CD4-positive, alpha-beta T cell treated with Interleukin-6 for 4 hours (primary cell): ENCODE measurements at places on chromosomes 3 and 15.

DNA sequence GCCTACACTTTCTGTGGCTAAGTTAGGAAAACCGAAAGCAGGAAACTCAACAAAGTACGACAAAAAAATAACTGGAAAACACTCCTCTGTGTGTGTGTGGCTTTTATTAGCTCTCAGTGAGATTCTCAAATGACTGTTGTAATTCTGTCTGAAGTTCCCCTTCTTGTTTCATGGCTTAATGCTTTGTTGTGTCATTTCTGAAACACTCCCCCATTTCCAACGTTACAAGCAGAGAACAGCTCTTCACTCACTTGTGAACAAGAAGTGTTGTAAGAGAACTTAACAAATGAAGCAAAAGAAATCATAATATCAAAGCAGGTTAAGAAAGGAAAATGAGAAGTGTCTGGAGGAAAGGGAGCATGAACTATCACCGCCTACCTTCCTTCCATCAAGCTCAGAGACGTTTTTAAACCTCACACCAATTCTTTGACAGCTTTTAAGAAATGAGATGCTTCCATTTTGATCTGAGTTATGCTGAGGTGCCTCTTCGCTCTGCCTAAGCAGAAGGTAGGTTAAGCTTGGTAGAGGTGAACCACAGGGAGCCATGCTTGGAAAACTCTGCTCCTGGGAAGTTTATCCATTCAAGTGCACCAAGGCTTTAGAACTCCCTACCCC is 12.4 kb upstream of the SEC62 start:
- DNase-seq: no peak

DNA sequence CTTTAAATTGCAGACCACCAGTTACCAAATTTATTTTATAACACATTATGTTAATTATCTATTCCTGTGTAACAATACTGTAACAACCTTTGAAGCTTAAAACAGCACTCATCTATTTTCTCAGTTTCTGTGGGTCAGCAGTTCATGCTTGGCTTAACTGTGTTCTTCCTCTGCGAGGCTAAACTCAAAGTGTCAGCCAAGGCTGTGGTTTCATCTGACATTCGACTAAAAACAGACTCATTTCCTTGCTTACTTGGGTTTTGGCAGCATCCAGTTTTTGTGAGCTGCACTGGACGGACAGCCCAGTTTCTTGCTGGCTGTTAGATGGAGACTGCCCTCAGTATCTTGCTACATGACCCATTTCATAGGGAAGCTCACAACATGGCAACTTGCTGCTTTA is 247.3 kb upstream of the KCNH8 start:
- no peak for DNase-seq

GRCh38 chr15:45026651-45027190 is 3.7 kb downstream of the SORD start:
- DNase-seq: no peak

GRCh38 chr15:85658816-85659215 is 135.9 kb downstream of the KLHL25 start:
- DNase-seq: no peak

GRCh38 chr15:51634591-51635198 is 12.1 kb upstream of the DMXL2 start:
- no peak for DNase-seq

GRCh38 chr15:82992436-82992998 is 6.5 kb downstream of the RAMAC start:
- no peak for DNase-seq

DNA sequence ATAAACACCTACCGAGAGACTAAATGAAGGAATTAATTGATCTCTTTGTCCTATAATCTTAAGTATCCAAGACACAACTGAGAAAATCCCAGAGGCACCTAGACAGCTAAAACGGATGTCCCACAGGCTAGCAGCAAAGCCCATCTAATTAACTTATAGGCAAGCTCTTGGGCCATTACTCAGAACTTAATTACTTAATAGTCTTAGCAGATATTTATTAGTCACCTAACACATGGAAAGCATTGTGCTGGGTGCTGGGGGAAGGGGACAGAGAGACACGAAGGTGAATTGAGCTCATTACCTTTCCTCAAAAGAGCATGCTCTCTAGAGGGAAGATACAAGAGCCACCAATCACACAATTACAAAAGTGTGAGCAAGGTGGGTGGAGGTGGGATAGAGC is 189.8 kb upstream of the PROK2 start:
- DNase-seq: no peak

DNA sequence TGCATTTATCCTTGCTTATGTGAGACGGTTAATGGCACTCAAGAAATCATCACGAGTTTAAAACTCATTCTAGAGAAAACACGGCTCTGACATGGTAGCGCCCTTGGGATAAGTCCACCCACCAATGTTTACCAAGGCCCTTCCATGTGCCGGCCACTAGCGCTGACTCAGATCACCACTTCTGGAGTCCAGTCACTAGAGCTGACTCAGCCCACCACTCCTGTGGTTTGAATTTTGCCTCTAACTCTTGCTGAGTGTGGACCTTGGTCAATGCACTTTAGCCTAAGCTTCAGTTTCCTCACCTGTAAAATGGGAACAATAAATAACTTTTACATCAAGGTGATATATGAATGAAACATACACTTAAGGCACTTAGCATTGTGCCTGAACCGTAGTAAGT is 358.4 kb upstream of the PROK2 start:
- DNase-seq: no peak

DNA sequence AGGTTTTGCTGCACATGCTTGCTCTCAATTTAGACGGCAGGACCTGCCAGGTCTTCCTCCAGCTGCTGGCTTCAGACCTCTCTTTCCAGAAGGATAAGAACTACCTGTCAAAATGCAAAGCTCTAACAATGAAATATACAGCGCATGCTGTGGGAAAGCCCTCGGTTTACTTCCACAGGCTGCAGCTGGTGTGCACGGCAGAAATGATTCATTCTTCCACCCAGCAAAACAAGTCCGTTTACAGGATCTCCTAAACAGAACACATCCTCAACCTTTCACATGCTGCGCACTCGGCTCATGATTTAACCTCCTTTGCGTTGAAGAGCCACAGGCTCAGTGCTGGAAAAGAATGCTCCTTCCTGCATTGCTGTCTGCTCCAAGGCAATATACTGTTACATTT is 92.4 kb upstream of the WNT5A start:
- DNase-seq: no peak

GRCh38 chr15:76235186-76235826 is 76.0 kb downstream of the ETFA start:
- DNase-seq: no peak

GRCh38 chr15:19992428-19992827 is 549.2 kb downstream of the GOLGA6L6 start:
- DNase-seq: no peak

GRCh38 chr15:38349251-38349650 is 96.6 kb downstream of the SPRED1 start:
- no peak for DNase-seq

DNA sequence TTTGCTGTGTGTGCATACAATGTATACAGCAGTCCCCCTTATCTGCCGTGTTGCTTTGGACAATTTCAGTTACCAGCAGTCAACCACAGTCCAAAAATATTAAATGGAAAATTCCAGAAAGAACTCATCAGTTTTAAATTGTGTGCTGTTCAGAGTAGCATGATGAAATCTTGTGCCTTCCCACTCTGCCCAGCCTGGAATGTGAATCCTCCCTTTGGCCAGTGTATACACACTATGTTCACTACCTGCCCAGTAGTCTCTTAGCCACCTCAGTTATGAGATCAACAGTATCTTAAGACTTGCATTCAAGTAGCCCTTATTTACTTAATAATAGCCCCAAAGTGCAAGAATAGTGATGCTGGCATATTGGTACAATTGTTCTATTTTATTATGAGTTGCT is 133.6 kb upstream of the ABHD17C start:
- DNase-seq: no peak

DNA sequence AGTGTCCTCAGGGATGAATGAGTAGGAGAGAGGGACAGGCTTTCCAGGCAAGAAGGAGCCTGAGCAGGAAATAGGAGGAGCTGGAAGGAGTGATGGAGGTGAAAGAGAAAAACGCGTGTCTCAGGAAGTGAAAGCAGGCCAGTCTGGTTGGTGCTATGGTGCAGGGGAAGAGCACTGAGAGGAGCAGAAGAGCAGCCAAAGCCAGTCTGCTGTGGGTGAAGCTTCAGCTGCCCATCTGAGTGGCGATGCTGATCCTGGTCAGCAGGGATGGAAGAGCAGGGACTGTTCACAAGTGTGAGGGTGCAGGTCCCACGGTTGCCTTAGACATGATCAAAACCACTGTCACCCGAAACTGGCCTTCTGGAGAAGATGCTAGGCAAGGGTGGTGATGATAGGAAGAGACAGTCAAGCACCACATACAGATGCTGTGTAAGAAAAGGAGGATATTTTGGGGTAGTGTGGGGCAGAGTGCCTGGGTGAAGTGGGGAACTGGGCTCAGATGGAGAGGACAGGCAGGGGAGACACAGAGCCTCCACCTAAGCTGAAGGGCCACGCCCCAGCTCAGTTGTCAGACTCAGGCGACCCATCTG is 5.5 kb upstream of the KY start:
- DNase-seq: no peak

DNA sequence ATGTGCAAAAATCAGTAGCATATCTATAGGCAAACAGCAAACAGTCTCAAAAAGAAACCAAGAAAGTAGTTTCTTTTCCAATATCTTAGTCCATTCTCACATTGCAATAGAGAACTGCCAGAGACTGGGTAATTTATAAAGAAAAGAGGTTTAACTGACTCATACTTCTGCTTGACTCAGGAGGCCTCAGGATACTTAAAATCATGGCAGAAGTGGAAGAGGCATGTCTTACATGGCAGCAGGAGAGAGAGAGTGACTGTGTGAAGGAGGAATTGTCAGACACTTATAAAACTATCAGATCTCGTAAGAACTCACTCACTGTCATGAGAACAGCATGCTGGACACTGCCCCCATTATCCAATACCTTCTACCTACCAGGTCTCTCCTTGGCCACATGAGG is 327.9 kb upstream of the EPHA3 start:
- DNase-seq: no peak

GRCh38 chr15:38231436-38231835 is 21.2 kb upstream of the SPRED1 start:
- DNase-seq: no peak

- no peak for DNase-seq
Observed at GRCh38 chr15:66706840-66707239, 4.8 kb downstream of the SMAD6 start.

GRCh38 chr3:53254509-53255422 is 1.1 kb downstream of the TKT start:
- DNase-seq: peak; percentile 65

- no peak for DNase-seq
Observed at GRCh38 chr3:74523811-74524210, 90.6 kb downstream of the CNTN3 start.

DNA sequence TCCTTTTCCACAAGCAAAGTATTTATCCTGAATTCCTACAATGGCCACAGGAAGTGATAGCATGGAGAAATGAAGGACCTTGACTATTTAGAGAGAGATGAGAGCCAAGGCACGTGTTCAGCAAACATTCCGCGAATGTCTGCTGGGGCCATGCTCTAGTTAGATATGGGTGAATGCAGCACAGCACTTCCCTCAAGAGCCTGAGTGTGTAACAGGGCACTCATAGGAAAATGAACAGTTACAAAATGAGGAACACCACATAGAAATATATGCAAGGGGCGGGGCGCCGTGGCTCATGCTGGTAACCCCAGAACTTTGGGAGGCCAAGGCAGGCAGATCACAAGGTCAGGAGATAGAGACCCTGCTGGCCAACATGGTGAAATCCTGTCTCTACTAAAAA is 406.9 kb downstream of the NR2F2 start:
- DNase-seq: no peak

DNA sequence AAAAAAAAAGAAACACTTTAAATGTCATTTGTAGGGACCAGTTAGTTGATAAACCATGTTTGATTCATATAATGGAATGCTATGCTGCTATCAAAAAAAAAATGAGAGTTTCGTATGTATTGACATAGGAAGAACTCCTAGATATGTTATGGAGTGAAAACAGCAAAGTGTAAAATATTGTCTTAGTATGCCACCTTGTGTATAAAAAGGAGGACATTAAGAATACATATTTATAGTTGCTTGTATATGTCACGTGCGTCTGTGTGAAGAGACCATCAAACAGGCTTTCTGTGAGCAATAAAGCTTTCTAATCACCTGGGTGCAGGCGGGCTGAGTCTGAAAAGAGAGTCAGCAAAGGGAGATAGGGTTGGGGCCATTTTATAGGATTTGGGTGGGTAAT is 39.5 kb downstream of the KBTBD8 start:
- no peak for DNase-seq

DNA sequence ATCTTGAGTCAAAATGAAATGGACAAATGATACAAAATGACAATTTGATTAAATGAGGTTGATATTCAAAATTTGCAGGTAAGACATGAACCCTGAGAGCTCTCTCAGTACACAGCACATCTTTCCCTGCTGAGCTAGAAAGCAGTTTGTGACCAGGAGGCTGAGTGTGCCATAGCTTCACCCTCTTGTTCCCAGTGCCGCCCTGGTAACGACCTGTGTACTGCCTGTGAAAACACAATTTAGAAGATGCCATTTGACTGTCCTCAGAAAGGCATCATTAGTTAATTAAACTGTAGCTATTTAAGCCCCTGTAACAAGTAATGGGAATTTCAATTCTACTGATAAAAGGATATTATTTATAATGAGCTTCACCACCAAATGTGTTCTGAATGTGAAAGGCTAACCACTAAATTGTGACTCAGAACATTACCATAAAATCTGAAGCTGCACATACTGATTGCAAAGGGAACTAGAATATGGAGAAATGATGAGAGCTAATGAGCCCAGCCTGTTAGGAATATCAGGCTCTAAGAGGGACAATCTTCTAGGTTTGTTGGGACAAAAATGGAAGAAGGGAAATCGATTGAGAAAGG is 212.9 kb upstream of the ARPP21 start:
- DNase-seq: no peak

DNA sequence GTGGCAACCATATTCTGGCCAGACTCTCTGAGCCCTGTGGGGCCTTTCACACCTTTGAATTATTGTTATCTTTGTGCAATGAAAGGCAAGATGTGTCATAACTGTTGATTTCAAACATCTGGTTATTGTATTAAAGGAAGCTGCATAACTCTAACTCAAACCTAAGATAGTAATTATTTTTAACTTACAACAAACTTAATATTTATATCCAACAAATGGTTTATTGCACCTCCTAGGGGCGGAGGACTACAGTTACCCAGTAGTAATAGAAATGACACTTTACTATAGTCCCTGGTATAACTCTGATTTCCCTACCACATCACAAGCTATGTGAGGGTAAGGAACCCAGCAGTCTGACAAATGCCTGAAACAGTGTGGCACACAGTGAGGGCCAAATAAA is 363.9 kb upstream of the SUCLG2 start:
- no peak for DNase-seq

- no peak for DNase-seq
Observed at GRCh38 chr15:30969724-30970123, 21.7 kb downstream of the MTMR10 start.
